ENCODE measurements at places on chromosomes 3 and 15.

DNA sequence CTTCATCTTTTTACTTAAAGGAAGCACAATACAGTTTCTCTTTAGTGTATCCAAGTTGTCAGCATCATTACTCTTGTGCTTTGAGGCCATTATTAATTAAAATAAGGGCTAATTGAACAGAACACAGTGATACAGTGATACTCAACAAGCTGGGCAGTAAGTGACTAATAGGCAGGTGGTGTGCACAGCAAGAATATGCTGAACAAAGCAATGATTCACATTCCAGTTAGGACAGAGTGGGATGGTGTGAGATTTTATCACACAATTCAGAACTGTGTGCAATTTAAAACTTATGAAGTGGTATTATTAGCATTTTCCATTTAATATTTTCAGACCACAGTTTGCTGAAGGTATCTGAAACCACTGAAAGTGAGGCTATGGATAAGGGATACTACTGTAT, 116.9 kb downstream of the PLOD2 start:
- DNase-seq: no peak

- DNase-seq: no peak
These were observed 156.2 kb upstream of the LMCD1 start for GRCh38 chr3:8345398-8345797.

DNA sequence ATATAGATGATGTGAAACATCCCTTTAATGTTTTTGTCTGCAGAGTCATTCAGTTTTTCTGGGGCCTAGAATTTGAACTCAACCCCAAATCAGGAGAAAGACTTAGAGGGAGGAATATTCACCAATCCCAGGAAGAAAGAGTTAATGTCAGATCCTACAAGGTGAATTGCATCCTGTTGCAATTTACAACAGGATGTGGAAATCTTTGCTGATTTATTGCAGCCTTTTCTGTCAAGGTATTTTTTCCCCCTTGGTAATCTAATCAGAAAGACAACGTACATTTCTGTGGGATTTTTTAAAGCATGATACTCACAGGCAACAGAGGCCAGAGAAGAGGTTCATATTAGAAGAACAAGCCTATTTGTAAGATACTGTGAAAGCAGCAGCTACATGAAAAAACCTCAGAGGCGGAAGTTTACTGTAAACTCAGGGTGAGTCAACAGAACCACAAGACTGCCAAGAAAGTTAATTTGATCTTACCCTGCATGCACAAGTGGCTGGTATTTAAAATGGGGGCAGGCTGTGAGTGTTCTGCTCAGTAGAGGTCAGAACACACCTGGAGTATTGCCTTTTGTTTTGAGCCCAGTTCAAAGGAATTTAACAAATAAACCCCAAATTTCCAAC, 531.9 kb downstream of the AGBL1 start:
- no peak for DNase-seq

GRCh38 chr15:59473226-59473625, 35.2 kb downstream of the FAM81A start:
- DNase-seq: no peak

DNA sequence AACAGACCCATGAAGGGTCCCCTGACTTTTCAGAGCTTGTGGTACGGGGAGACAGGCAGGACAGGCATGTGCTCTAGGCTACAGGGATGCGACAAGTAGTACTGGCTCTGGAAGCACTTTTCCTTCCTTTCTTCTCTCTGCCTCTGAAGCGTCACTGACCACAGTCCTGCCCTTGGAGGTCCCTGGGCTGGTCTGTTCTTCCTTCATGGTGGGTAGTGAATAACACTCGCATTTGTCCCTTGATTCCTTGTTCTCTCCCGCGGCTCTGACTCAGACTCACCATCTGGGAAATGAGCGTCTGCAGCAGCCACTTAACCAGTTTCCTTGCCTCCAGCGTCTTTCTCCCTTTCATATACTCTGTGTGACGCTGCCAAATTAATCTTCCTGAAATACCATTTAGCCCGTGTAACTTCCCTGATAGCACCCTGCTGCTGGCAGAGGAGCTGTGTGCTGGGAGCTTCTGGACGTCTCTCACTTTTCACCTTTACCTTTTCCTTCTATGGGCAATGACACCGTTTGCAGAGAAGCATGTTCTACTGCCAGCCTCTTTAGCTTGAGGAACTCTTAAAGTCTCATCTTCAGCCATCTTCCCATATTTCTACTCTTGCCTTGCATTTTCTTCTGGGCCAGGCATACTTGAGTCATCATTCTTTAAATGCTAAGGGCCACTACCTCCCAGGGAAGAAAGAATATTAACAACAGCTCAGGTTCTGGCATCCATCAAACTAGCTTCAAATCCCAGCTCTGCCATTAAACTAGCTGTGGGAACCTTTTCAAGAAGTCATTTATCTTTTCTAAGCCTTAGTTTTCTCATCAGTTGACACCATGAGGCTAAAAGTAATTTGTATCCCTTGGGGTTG, 33.6 kb downstream of the TMEM45A start:
- DNase-seq: no peak

GRCh38 chr3:118801899-118802298, 232.7 kb downstream of the IGSF11 start:
- DNase-seq: no peak

DNA sequence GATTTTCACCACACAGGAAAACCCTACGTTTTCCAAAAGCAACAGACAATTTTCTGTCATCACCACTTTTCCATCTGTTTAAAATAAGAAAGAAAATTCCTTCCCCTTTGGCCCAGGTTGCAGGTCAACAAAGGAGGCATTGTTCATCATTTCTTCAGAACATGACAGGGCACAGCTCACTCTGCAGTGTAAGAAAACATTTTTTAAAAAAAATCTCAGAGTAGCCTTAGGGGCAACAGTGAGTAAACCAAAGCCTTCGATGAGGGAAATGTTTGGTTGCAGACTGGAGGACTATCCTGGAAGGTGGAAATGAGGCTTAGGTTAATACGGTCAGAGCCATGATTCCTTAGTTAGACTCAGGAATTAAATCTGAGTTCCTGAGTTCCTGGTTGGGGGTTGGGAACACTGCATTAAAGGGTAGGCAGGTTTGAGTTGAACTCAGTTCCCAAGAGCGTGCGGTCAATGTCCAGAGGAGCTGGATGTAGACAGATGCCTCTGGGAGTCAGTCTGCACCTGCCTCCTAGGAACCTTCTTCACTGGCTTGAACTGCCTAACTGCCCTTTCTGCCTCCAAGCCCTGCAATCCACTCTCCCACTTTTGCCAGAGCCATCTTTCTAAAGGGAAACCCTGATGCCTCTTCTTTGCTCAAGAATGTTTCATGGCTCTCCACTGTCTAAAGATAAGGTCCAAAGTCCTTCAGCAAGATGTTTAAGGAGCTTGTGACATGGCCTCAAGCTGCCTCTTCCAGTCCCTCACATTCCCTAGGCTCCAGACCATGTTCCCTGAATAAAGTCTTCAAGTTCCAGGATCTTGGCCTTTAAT, 3.3 kb upstream of the HES1 start:
- no peak for DNase-seq

GRCh38 chr3:167602041-167602440, 51.7 kb downstream of the WDR49 start:
- DNase-seq: no peak

DNA sequence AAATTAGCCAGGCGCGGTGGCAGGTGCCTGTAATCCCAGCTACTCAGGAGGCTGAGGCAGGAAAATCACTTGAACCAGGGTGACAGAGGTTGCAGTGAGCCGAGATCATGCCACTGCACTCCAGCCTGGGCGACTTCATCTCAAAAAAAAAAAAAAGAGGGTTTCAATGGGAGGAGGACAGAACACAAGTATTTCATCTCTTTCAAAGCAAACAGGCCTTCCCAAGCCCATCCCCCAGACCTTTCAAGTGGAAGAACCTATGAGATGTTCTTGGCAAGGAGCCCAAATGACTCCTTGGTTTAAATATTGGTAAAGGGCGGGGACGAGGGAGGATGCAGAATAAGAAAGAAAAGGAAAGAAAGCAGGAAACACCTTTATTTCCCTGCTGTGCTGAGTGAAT, 62.2 kb upstream of the MCF2L2 start:
- DNase-seq: no peak

- DNase-seq: no peak
These were observed 984 bp downstream of the RNU6-1 start for GRCh38 chr15:67838789-67839332.

- DNase-seq: no peak
These were observed 10.6 kb downstream of the MAPKAPK3 start for GRCh38 chr3:50627407-50628051.

DNA sequence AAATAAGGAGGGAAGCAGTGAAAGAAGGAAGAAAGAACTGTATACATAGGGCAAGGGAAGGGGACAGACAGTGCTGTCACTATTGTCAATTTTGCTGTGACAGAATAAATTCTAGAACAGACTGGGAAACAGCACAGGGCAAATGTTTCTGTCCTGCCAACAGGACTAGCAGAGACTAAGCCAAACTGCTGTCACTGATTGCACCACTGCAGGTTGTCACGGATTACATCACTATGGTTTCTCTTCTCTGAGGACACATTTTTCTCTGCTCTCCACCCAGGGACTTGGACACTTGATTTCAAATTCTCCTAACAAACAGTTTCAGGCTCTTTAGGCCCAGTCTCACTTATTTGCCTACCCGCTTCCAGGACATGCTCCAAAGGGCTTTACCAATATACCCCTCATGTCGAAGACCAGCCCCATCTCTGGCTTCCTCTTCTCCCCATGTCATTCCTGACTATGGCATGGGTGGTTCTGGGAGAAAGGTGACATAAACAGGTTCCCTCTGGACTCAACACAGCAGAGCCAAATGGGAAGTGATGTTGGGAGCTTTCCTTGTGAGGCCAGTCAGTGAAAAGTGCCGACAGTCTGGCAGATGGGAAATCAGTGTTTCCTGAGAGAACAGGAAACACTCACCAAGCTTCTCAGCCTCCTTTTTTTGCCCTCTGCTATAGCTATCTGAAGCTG, 70.2 kb upstream of the ST3GAL6 start:
- DNase-seq: no peak

GRCh38 chr15:31371520-31372240, 45.0 kb downstream of the KLF13 start:
- DNase-seq: no peak

DNA sequence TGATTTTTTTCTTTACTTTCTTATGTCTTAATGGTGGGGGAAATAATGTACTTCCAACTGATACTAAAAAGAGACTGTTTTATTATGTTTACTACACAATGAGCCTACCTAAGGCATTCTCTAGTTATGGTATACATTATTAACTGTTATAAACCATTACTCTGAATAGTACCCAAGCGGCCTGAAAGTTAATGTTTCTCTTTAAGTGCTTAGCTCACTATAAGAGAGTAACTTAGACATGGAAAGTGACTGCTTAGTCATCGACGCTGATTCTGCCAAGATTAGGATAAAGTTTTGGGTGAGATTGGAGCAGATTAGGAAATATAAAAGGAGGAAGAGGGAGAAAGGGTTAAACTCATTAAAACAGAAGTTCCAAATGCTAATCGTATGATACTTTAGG, 365.0 kb downstream of the NLGN1 start:
- DNase-seq: no peak

DNA sequence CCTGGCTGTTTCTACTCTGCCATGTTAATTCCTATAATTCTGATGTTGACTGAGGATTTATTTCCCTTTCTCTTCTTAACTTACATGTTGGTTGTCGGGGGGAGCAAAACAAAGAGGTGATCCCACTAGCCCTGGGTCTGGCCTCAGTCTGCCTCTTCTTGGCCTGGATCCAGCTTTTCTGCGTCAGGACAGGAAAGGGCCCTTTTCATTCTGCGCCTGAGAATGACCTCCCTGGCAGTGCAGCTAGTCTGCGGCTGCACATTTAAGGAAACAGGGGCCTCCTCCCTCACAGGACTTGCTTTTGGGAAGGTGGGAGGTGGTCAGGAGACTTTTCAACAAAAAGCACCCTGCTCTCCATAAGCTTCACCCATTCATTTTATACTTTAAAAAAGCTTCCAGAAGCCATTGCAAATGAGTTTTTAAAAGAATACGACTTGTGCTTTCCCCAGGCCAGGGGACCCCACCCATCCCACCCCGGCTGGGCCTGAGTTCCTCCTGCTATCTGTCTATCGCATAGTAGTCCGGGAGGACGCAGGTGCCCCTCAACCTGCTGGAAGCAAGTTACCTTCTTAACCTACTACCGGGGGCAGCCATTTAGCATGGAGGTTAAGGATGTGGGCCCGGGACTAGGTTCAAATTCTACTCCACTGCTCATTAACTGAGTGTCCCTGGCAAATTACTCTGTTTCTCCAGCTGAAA, 21.3 kb upstream of the EHD4 start:
- DNase-seq: no peak

DNA sequence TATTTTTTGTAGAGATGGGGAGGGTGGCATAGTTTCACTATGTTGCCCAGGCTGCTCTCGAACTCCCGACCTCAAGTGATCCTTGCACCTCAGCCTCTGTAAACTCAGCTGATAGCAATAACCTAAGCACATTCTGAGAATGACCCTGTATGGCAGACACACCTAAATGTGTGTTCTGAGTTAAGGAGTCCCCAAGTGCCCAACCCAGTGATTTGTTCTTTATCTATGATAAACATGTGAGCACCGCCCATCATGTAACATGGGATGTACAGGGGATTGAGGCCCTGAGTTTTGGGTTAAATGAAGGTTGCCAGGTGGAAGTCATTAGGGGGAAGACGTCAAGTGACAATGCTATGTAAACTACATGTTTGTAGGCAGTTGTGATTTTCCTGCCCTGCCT, 5.7 kb downstream of the NCEH1 start:
- no peak for DNase-seq

DNA sequence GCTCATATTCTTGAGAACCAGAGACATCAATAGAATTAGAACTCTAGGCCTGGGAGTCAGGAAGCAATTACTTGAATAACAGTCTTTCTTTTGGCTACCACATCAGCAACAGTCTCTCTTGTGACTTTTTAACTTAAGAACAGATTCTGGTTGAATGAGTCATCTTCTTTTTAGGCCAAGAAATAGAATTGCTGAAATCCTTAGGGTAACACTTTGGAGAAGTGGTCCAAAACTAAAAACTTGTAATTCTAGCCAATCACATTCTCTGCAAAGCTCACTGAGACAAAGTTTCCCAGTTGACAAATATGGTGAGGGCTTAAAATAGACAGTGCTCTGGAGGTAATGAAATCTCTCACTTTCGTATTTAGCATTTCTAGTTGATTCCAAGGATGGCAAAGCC, 238.0 kb downstream of the SHOX2 start:
- DNase-seq: no peak

DNA sequence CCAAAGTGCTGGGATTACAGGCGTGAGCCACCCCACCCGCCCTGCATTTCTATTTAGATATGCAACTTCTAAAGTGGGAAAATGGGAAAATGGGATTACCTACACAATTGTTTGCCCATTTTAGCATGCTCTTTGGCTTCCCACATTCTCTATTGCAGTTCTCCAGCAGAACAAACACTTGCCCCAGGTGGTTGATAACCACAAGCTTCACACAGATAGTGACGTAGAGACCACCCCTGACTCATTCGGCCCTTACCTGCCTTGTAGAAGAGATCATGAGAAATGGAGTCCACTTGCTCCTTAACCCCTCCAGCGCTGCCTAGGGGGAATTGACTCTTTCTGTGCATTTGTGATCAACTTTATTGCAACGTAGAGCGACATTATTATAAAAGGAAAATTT, 83.2 kb upstream of the RAP2B start:
- DNase-seq: no peak

All from activated CD4-positive, CD25-positive, alpha-beta regulatory T cell treated with anti-CD3 and anti-CD28 coated beads, Interleukin-2, amount 50 U/mL, for 72 hours (primary cell).